ENCODE measurements at places on chromosomes 2 and 18. TPM values are rescaled to one million over a fixed set of nuclear protein-coding genes. Genes with fewer than 3 reads are reported as not detected.

Gene ITPRIPL1
- total RNA-seq: 3.4 TPM

Gene MYOM1
- 0.90 TPM for total RNA-seq

- no peak for DNase-seq
Measured at GRCh38 chr18:74828200-74828599, 230.5 kb downstream of the ZNF407 start.

DNA sequence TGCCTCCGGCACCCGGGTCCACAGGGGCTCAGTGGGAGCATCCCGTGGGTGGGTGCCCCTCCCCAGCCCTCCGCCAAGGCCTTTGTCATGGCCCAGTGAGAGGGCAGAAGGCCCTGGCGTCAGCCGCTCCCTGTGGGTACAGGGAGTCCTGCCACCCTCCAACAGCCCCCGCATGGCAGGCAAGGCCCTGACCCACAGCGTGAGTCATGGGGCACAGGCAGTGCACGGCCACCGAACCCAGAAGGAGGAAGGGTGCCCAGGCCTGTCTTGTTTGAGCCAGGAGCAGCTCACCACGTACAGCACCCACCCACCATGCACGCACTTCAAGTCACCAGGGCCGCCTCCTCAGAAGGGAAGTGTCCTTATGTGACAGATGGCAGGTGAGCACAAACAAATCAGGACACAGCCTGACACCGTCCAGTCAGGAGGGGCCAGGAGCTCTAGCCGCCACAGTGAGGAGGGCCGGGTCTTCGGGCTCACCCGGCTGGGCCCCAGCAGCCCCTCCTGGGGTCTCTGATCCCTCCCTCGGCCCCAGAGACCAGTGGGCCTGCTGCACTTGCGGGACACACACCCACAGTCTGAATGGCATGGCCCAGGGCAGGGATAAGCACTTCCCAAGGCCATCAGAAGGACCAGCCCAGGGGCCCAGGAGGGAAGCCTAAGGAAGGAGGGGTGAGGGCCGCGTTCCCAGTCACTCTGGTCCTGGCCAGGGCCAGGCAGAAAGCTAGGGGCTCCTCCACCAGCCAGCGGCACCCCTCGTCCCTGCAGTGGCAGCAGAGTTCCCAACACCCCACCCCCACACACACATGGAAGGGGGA lies 25.8 kb downstream of the BIN1 start:
- DNase-seq: no peak

DNA sequence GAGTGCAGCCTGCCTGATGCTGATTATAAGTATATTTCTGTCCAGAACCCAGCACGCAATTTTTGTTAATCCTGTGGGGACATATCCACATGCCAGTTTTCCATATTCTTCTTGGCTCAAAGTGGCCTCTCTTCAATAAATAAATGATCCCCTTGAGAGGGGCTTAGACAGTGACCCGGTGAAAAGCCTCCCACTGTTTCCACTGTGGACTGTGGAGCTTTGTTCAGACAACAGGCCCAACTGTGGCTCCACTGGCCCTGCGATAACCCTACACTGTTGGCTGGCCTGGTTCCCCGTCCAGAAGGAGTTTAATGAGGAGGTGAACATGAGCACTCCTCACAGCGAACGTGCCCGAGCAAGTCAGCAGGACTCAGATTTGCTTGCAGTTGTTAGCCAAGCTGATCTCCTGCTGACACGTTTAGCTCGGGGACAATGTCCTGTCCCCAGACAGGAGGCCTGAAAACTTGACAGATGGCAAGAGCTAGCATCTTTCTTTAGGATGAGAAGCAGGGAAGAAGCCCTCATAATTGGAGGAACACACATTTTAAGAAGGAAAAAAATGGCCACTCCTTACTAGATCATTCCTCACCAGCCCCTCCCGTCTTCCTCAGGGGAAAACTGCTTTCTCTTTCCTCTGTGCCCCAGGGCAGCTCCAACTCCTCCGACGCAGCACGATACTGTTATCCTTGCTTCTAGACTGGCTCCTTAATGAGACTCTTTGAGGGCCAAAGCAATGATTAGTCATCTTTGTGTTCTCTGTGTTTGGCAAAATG lies 20.0 kb upstream of the MTCL1 start:
- DNase-seq: peak; percentile 67

- peak; percentile 12 for DNase-seq
Measured at GRCh38 chr2:3651691-3652648, 6.0 kb upstream of the ALLC start.
